ENCODE measurements at places on chromosomes 6 and 20. TPM values are rescaled to one million over a fixed set of nuclear protein-coding genes. Genes with fewer than 3 reads are reported as not detected.

The C2 gene
- 6.3 TPM for total RNA-seq

The APOBEC2 gene
- not detected for total RNA-seq

The MUC22 gene
- total RNA-seq = not detected

The C20orf202 gene
- total RNA-seq = 0.22 TPM

The SAPCD1 gene
- total RNA-seq = 26.6 TPM

The DNAH8 gene
- total RNA-seq = 0.05 TPM

The BFSP1 gene
- total RNA-seq = 0.81 TPM

The TMEM244 gene
- not detected for total RNA-seq

The TLDC2 gene
- total RNA-seq = 1.1 TPM

The OR2J3 gene
- total RNA-seq = not detected

The NKX2-2 gene
- not detected for total RNA-seq

The BTN1A1 gene
- total RNA-seq = not detected

The NT5DC1 gene
- total RNA-seq = 45.2 TPM

The HRH3 gene
- total RNA-seq = not detected

The ZSWIM3 gene
- total RNA-seq = 6.1 TPM

Measured in Calu3 (cell line).